Astrocyte (in vitro differentiated cells and primary cell): ENCODE measurements at places on chromosomes 12 and 14.

- DNase-seq, result no peak
These were observed 1.1 kb downstream of the KITLG start for GRCh38 chr12:88579161-88579517.

DNA sequence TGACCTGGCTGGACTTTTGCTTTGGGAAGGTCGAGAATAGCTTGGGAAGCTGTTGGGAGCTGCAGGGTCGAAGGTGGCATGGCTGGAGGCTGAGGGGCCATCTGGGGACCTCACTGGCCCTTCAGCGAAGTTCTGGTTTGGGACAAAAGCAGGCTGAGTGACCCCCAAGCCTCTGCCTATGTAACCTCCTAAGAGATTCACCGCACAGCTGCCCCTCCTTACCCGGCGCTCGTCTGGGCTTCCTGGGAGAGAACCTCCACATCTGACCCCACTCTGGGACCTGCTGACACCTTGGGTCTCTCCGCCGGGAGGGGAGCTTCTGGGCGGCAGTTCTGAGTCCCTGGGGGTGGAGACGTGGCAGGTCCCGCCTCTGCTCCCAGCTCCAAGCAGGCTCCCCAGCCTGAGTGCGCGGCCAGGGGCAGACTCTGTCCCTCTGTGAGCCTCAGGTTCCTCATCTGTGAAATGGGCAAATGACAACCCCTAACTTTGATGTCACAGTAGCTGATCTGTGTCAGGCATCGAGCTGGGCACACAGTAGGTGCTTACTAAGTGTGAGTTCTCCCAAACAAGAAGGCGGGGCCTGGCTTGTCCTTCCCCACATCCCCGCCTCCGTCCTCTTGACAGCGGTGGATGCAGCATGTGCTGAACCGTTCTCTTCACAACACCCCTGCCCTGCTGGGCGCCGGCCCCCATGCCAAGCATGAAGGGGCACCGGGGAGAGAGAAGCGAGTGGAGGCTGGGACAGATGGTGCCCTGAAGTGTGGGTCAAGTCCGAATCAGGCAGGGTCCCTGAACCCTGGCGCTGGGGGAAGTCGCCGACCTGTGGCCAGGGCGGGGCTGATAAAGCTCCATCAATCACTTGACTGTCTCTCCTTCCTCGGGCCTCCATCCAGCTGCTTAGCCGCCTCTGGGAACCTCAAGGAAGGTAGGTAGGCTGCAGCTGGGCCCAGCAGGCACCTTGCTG is 3.8 kb downstream of the EXOC3L4 start:
- DNase-seq, result no peak

GRCh38 chr14:90608929-90609341 is 207.3 kb downstream of the TTC7B start:
- no peak for DNase-seq

DNA sequence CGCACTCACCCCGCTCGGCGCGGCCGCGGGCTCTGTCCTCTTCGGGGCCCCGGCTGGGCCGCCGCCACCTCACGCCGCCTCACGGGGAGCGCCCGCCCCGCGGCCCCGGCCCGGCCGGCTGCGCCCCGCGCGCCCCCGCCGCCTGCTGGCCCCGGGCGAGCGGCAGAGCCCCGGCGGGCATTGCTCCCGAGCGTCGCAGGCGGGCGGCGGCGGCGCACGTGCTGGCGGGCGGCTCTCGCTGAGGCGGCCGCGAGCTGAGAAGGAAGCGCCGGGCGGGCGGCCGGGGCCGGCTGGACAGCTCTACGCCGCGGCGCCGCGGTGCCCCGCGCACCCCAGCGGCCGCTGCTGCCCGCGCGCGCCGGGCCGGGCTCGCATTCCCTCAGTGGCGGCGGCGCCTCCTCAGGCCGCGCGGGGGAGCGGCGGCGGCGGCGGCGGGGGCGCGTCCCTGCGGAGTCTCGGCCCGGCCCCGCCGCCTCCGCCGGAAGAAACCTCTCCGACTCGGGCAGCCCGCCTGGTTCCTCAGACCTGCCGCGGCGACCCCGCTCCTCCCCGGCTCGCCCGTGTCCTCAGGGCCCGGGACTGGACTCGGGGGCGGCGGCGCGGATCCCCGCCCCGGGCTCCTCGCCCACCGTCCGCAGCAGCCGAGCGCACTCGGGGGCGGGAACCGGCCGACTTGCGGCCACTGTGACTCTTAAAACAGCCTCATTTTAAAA is at the start of gene PITPNM2:
TSS of gene PITPNM2 (minus strand) at position 347 of the 713 bp plus-strand sequence. CDS start 116,500 bp downstream, outside the sequence.
- no peak for DNase-seq

DNA sequence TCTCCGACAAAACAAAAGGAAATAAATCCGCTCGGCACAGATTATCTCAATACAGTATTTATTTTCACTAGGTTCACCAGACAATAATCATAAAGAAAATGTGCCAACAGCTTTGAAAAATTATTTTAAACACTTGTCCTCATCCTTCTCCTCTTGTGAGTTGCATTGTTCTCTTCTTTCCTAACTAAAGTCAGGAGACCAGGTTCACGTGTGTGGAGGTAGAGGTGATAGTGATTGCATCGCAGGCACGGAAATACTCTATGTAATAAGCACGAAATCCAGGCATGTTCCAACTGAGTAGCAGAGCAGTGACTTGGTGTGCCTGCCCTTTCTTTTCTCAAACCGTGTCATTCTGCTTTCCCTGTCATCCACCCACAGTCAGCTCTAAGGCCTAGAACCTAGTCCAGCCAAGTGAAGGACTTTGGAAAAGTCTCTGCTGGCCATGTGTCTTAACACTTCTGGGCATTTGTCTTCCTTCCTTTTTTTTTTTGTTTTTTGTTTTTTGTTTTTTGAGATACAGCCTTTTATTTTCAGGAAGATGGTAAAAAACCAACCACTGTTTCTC is 939 bp upstream of the SEL1L start:
- no peak for DNase-seq

DNA sequence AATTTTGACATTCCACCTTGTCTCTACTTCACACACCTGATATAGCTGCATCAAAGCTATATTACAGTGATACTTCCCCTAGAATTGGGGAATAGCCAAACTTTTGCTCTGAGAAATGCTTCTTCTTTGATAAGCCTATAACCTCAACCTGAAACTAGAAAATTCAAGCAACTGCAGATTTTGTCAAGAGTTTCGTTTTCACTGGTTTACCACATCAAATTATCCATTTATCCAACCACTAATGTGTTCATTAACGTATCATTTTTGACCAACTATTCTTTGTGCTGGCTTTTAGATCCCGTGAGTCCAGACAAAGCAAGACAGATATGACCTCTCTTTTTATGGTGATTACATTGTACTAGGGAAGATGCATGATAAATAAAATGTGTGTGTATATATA is 13.5 kb upstream of the TAS2R46 start:
- no peak for DNase-seq

DNA sequence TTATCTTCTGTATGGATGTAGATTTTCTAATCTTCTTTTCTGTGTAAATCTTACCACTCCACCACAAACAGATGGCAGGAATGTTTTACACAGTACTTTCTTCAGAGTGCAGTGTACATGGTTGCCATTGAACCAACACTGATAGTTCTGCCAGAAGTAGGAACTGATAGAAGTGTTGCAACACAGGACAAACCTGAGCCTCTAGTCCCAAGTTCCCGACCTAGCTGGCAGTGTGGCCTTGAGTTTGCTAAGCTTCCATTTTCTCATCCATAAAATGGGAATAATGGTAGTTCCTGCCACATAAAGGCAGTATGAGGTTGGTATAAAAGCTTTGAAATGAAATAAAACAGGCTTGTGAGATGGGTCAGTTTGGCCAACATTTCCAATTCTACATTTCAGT is 50.8 kb upstream of the SAV1 start:
- DNase-seq, result no peak

DNA sequence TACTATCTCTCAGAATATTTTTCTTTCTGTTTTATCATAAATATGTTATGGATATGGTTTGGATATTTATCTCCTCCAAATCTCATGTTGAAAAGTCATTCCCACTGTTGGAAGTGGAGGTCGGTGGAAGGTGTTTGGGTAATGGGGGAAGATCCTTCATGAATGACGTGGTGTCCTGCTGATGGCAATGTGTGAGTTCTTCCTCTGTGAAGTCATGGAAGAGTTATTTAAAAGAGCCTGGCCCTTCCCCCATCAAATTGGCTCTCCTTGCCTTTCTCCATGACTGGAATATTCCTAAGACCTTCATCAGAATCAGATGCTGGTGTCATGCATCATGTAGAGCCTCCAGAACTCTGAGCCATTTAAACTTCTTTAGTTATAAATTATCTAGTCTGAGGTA is 1291.6 kb downstream of the FSCB start:
- DNase-seq, result no peak

DNA sequence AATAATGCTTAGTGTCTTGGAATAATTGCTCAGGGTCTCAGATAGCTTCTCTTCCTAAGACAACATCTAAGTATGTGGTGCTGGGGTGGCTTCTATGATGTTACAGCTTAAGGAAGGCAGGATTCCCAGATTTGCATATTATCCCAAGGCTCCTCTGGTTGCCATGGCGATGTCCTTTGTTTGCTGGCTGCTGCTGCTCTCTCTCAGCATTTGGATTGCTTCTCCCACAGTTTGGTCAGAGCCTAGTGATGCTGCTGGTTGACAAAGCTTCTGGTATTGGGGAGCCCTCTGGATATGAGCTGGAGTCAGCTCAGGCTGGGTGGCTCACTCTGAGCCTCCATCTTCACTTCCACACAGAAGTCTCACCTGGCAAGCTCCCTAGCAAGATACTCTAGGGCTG is 56.4 kb upstream of the FBXO33 start:
- DNase-seq, result no peak
